ENCODE measurements at places on chromosomes 16 and 17. TPM values are rescaled to one million over a fixed set of nuclear protein-coding genes. Genes with fewer than 3 reads are reported as not detected.

LGALS9 gene
- total RNA-seq: 223 TPM

HEATR9 gene
- 0.27 TPM for total RNA-seq

MAP2K6 gene
- total RNA-seq: 11.6 TPM

IKZF3 gene
- total RNA-seq: 33.1 TPM

KRT32 gene
- not detected for total RNA-seq

PIEZO1 gene
- 303 TPM for total RNA-seq

DNA sequence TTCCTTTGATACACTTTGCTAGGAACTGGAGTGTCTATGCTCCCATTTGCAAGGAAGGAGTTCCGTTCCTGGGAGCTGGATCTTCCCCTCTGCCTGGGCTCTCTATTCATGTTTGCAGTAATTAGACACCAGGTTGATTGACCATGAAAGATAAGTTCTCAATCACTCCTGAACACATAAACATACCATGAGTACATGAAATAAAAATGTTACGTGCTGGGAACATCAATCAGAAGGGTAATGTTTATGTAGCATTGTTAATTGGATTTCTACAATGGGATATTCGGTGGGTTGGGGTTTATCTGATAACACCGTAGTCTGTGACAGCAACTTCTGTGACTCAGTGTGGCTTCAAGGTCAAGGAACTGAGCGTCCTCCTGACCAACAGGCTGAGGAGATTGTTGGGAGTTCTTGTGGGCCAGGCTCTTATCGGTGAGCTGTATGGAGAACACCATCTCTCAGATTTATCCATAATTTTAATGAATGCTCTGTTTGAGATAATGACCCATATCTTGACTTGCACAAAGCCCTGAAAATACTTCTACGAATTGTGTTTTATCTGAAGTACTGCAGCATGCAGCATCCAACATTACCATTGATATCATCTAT lies 136.4 kb downstream of the NPIPB5 start:
- DNase-seq: no peak

DNA sequence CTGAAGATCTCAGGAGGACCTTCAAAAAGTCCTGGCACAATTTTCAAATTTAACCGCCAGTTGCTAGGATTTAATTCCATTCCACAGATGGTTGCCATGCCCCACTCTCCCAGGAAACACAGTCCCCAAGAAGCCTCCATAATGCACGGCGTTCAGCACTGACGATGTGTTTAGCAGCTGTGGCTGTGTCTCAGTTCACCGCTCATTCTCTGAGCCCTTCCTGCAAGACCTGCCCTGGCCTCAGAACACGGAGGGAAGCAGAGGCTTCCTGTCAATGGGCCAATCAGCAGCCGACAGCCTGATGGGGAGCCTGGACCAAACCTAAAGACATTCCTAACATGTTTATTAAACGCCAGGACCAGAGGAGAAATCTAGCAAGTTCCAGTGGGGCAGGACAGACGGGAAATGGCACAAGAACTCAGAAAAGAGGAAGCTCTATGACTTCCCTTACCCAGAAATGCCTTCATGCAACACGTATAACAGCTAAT lies 4.9 kb downstream of the MYLK3 start:
- peak; percentile 8 for DNase-seq

- DNase-seq: no peak
These were observed 2.2 kb downstream of the ACBD4 start for GRCh38 chr17:45137561-45138305.

DNA sequence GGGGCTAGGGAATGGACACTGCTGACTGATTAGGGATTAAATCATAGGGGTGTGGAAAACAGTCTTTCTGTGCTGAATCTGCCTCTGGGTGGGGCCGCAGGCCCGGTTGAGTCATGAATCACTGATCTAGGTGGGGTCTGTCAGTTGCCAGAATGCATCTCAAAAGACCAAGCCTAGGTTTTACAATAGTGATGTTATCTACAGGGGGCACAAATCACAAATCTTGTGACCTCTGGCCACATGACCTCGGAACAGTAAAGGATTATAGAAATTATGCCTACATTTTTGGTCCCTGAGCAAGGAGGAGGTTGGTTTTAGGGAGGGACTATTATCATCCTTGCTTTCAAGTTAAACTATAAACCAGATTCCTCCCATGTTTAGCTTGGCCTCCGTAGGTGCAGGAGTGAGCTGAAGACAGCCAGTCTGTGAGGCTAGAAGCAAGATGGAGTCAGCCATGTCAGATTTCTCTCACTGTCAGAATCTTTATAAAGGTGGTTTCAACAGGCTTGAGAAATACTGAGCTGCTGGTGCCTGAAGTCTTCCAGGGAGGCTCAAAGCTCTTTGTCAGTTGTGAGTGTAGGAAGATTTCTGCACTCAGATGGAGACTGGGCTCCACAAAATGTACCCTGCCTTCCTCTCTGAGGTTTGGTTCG lies 12.9 kb downstream of the GNGT2 start:
- DNase-seq: peak; percentile 12

- no peak for DNase-seq
These were observed 537.9 kb upstream of the CDH11 start for GRCh38 chr16:65659758-65660157.

GRCh38 chr17:4898351-4898750 lies 985 bp upstream of the C17orf107 start:
- no peak for DNase-seq

GRCh38 chr17:62910277-62910676 lies 55.8 kb upstream of the TANC2 start:
- no peak for DNase-seq

DNA sequence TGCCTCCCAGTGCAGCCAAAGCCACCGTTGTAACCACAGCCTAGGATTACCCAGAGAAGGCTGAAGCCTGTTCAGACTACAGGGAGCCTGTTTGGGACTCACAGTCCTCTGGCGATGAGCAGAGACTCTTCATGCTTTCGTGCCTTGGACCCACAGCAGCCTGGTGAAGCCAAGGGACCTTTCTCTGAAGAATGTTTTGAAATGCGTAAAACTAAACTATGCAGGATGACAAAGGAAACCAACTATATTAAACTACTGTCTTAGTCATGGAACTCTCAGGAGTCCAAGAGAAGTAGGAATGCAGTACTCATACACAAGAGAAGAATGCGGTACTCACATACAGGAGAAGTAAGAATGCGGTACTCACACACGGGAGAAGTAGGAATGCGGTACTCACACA lies 20.9 kb downstream of the ABR start:
- no peak for DNase-seq

GRCh38 chr16:87372305-87372704 lies 11.3 kb downstream of the FBXO31 start:
- no peak for DNase-seq

- no peak for DNase-seq
These were observed 17.9 kb downstream of the CCDC102A start for GRCh38 chr16:57518520-57518919.

DNA sequence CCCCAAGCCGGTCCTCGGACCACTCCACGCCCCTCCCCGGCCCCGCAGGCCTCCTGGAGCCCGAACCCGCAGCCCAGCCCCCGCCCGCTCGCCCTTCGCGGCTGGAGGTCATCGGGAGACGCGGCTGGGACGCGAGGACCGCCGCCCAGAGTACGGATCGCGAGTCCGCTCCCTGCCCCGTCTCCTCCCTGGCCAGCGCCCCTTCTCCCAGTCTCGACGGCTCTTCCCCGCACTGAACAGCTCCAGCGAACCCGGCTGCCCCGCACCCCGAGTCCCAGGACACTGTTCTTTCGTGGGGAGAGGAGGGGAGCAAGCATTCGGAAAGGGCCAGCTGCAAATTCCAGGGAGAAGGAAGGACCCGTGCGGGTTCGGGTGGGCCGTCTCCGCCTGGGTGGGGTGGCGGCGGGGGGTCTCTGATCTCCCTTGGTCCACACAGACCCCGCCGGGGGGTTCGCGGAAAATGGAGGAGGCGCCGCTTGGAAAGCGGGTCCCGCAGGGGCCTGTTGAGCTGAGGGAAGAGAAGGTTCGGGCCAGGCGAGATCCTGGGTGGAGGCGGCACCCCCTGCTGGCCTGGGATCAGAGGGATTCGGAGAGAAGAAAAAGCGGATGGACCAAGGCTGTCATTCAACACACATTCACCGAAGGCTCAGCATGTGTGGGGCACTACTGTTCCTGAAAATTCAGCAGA lies 632 bp upstream of the RTN4RL1 start:
- no peak for DNase-seq

DNA sequence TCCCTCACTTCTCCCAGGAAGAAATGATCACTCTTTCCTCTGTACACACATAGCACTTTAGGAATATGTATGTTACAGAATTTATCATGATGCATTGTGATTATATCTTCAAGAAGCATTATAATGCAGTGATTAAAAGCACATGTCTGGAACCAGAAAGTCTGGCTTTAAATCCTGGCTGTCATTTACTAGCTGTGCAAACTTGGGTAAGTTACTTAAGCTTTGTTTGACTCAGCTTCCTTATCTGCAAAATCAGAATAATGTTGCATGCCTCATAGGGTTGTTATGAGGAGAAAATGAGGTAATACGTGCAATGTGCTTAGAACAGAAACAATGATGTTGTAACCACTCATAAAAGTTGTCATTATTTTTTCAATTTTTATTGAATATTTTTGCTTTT lies 156.3 kb upstream of the ZKSCAN2 start:
- no peak for DNase-seq

DNA sequence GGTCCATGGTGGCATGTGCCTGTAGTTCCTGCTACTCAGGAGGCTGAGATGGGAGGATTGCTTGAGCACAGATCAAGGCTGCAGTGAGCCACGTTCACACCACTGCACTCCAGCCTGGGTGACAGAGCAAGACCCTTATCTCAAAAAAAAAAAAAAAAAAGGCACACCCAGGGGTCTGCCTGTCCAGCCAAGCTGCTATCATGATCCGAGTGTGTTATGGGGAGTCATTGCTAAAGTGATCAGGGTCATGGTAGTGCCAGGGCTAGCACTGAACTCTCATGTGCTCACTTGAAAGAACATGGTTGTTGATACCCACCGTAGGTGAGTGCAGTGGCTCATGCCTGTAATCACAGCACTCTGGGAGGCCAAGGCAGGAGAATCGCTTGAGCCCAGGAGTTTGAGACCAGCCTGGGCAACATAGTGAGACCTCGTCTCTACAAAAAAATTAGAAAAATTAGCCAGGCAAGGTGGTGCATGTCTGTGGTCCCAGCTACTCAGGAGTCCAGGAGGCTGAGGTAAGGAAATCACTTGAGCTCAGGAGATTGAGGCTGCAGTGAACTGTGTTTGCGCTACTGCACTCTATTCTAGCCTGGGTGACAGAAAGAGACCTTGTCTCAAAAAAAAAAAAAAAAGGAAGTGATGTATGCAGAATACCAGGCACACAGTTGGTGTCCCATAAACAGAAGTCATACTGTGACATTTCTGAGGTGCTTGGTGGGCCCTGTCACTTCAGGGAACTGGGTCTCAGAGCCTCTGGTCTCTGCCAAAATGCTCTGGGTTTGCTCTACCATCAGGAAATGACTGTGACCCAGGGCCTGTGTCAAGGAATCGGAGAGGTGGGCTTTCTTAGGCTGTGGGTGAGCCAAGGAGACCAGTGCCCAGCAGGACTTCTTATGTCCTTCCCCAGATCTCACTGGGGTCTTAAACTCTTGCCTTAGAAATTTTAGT lies 2.2 kb downstream of the PRM1 start:
- DNase-seq: no peak

- DNase-seq: no peak
These were observed 13.9 kb downstream of the CYB561 start for GRCh38 chr17:63431939-63432804.

DNA sequence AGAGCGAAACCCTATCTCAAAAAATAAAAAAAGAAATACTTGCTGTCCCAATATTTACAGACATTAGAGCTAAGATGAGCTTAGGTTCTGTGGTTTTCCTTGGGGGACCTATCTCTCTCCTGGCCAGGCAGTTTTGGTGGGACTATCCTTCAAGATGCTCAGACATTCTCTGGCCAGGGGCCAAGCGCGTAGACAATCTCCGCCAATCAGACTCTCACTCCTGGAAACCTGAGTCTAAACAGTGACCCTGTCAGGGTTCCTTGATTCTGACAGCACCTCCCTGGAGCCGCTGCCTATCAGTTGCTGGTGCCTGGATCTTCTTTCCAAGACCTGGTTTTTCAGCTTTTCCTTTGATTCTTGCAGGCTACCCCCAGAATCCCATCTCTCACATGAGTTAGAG lies 45.6 kb downstream of the EMP2 start:
- DNase-seq: no peak

- DNase-seq: peak; percentile 35
These were observed 14.2 kb upstream of the CD300A start for GRCh38 chr17:74452033-74452840.

- DNase-seq: no peak
These were observed 430.4 kb downstream of the HAPSTR1 start for GRCh38 chr16:9521749-9522370.

DNA sequence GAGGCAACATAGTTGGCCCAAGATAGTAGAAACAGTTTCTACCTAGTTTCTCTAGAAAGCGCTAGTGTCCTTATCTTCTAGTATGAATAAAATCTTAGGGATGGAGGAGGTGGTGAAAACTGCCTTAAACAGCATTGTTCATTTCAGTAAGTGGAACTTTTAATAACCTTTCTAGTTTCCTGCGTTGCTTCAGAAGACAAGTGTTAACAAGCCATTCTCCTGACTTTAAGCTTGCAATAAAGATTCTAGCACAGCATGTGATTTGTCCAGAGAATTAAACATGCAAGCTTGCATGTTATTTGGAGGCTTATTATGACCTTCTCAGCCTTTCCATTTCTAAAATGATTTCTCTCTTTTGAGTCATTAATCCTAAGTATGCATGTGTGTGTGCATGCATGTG lies 72.3 kb downstream of the TANGO6 start:
- no peak for DNase-seq

GRCh38 chr17:50274897-50275221 lies 593 bp downstream of the TMEM92 start:
- no peak for DNase-seq

- no peak for DNase-seq
These were observed 5.5 kb downstream of the ODF4 start for GRCh38 chr17:8345052-8345690.

DNA sequence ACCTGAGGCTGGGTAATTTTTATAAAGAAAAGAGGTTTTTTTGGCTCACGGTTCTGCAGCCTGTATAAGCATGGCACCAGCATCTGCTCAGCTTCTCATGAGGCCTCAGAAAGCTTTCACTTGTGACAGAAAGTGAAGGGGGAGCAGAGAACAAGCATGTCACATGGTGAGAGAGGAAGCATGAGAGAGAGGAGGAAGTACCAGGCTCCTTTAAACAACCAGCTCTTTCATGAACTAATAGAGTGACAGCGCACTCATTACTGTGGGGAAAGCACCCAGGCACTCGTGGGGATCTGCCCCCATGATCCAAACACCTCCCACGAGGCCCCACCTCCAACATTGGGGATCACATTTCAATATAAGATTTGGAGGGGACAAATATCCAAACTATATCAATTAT lies 86.8 kb downstream of the USP32 start:
- DNase-seq: peak; percentile 27

- DNase-seq: peak; percentile 45
These were observed 14.4 kb upstream of the DOK4 start for GRCh38 chr16:57500578-57501111.

DNA sequence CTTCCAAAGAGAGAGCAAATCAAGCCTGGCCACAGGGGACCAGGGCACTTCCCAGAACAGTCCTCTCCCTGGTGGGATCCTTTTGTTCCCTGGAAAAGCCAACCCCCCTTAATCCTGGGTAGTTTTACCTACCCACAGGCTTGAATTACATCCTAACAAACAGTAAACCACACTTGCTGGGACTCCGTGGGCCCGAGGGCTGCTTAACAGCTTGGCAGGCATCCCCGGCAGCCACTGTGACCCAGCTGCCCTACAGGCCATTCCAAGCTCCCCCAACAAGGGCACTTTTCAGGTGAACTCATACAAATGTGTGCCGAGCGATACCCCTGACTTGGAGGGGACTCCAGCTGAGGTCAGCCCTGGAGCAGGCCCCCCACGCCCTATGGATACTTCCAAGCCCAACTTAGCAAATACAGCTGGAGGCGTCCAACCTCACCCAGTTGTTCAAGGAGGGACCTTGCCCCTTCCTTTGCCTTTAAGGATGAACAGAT lies 26.4 kb downstream of the ADCY9 start:
- DNase-seq: no peak
